ENCODE measurements at places on chromosomes 5 and 9.

DNA sequence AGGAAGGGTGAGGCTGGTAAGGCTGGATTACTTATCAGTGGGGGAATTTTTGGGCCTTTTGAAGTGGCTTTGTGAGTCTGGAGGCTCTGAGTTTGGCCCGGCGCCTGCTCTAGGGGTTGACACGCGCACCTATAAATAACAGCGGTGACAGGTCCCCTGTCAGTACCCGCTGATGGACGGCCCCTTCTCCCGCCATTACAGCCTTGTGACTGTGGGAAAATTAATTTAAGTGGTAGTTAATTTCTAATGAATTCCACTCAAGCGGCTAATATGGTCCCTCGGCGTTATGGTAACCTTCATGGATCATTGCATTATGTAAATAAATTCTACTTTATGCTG lies 16.5 kb downstream of the MRPL36 start:
- peak; percentile 29 for DNase-seq

- no peak for DNase-seq
Measured at GRCh38 chr9:111925017-111925770, 28.6 kb downstream of the UGCG start.

- DNase-seq = no peak
Measured at GRCh38 chr9:130927995-130928900, 10.8 kb downstream of the FIBCD1 start.

DNA sequence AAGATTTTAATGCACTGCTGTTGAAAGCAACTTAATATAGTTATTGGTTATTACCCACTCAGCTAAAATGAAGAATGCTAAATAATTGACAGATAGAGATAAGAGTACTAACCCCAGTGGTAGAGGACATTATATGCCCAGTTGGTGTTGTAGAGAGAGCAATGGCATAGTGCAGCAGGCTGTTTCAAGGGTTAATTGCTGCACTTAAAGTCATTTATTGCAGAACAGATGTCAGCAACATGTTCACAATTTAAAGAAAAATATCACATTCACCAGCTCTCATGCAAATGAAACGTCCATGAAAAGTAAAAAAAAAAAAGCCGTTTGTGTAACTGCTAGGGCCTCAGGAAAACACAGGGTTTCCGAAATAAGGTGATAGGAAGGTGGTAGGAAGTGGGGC lies 254.6 kb downstream of the MTRR start:
- no peak for DNase-seq

GRCh38 chr9:122904823-122905710 lies at the start of gene RC3H2:
Gene RC3H2, minus strand, starts transcription at chr9:122905359. Its CDS starts 7,850 bp downstream, at chr9:122897509.
- DNase-seq = peak; percentile 99

- no peak for DNase-seq
Measured at GRCh38 chr5:5364932-5365331, 57.5 kb upstream of the ICE1 start.

GRCh38 chr9:121779381-121780117 lies 128.1 kb downstream of the DAB2IP start:
- no peak for DNase-seq

GRCh38 chr5:6759983-6760382 lies 46.8 kb downstream of the TENT4A start:
- peak; percentile 10 for DNase-seq

- no peak for DNase-seq
Measured at GRCh38 chr5:110884005-110884404, 145.2 kb downstream of the SLC25A46 start.

DNA sequence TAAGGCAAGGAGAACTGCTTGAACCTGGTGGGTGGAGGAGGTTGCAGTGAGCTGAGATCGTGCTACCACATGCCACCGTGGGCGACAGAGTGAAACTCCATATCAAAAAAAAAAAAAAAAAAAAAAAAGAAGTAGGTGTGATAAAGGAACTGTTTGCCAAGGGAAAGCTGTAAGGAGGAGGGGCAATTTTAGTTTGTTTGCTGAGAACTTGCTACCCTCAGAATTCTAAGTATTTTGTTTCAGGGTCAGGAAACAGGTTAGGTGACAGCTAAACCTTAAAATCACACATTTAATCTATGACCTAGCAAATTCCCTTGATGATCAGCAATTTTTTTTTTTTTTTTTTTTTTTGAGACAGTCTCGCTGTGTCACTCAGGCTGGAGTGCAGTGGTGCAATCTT lies 7.2 kb upstream of the ARRDC3 start:
- no peak for DNase-seq

DNA sequence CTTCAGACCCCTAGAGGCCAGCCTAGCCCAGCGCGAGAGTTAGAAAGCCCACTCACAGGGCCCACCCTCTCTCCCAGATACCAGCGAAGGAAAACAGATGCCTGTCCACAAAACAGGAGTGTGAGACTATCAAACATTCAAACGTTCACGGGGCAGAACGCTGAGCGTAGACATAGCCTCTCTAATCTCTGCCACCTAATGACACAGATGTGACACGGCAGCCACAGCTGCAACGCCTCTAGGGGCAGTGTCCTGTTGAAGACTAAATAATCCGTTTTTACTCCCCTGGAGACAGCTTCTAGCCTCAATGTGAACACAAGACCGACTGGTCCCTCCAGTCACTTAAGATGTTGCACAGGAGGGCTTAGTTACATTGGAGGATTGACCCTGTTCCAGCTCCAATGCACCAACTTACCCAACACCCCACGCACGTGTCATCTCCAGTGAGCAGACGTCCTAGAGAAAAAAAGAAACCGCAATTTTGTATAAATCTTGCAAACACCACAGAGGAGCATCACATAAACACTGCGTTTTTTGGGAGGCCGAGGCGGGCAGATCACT lies 14.3 kb downstream of the DIPK1B start:
- DNase-seq = no peak

GRCh38 chr5:135589152-135589551 lies 10.4 kb upstream of the CXCL14 start:
- peak; percentile 34 for DNase-seq

DNA sequence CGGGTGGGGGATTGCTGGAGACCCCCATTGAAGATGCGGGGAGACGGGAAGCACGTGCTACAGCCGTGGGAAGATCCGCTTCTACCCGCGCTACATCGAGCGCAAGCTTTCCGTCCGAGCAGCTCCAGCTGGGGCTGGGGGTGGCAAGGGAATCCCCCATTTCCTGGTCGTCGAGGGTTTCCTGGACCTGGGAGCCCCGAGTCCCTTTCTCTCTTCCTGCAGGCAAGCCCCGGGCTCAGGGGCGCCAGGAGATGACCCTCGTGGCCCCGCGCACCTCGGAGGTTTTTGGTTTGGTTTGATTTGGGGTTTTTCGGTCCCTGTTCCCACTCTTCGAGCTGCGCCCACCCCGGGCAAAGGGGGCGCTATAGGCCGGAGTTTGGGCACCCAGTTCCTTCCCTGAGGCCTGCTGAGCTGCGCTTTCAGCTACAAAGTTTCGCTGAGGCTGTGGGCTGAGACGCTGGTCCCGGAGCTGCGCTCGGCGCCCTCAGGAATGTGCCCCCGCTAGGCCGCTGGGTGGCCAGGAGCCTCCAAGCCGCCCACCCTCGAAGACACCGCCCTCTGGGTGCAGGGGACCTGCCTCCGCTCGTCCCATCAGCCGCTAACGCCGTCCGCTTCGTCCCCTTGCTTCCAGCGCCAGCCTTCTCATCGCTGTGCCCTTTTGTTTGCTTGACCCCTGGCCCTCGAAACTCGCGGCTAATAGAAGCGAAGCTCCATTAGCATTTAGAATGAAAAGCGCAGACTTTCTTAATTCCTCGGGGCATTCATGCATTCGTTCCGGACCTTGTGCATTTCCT lies 2.9 kb downstream of the NR4A3 start:
- no peak for DNase-seq

GRCh38 chr5:91098541-91098940 lies 284.6 kb downstream of the ARRDC3 start:
- no peak for DNase-seq

DNA sequence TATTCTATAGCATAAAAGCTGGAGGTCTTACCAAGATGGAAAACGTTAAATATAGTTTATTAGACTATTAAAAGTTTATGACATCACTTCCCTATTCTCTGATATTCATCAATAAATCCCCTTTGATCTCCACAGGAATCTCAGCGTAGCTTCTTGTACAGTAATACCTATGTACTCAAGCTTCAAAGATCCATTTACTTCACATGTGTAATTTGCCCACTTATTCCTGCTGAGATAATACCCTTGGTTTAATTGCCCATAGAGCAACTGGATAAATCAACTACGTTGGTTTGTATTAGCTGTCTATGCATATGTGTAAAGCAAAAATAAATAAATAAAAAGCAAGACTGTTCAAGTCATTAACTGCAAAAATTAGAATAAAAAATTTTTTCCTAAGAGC lies 219.7 kb downstream of the EFNA5 start:
- DNase-seq = no peak

DNA sequence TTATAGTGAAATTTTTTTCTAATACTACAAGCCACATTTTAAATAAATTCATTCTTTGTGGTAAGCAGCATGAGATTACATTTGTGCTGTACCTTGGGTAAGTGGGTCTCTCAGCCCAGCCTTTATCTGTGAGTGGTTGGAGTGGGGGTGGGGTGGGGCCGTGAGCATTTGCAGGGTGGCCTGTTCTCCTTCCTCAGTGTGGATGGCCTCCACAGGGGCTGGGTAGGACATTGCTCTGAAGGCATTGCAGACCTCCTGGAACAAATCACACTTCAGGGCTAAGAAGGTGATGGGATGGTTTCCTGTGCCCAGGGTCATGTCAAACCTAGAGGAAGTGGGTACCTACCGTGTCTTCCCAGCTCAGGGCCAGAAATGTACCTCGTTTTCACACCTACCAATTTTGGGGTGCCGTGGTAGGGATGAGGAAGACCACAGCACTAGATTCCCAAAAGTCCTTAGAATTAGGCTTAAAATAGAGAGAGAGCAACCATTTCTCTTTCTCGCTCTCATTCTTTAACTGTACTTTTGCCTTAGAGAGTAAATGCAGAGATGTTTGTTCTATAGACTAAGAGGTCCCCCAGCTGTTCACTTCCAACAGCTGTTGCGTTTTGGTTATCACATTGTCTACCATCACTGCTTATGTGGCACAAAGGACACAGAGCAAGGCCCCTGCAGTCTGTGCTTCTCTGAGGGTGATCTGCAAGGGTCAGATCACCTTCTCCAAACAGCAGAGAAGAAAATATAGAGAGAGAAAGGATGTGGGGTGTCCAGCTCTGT lies 83.4 kb upstream of the CTSL start:
- no peak for DNase-seq

DNA sequence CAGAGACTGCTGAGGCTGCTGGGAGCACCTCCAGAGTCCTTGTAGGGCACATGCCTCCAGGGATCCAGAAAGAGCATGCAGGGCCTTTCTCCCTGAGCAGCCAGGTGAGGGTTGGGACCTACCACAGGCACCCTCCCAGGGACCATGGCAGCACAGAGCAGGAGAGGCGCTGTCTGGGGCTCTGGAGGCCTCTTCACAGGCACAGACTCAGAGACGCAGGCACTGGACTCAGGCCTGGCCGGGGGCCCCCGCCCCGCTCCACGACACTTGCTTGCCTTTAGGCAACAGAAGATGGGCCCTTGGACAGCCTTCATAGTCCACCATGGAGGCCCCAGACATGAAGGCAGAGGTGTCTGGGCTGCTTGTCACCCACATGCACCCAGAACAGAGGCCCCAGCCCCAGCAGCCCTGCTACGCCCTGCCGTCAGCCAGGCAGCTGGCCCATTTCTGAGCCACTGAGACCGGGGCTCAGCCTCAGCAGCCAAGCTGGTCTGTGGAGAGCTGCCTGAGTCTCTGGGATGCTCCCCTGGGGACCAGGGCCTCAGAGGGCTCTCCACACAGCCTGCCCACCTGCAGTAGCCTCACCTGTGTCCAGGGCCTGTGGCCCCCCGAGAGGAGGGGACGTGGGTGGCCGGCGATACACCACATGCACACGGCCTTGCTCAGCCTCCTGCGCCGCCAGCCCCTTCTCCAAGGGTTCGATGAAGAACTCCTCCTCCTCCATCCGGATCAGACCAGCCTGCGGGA lies 72.8 kb downstream of the ADAMTS2 start:
- DNase-seq = peak; percentile 79

- no peak for DNase-seq
Measured at GRCh38 chr5:109177782-109178181, 232.0 kb downstream of the PJA2 start.

DNA sequence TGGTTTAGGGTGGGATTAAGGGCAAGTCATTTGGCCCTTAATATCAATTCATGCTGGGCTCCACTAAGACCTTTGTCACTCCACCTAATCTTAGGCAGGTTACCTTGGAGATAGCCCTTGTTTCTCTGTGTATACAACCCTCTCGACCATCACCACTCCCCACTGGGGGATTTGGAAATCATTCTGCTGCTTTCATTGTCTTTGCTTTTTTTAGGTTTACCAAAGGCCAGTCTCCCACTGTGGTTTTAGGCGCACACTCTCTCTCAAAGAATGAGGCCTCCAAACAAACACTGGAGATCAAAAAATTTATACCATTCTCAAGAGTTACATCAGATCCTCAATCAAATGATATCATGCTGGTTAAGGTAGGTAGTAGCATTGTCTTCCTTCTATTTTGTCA lies 6.2 kb downstream of the GZMK start:
- DNase-seq = no peak

- no peak for DNase-seq
Measured at GRCh38 chr5:106637275-106637674, 1033.5 kb downstream of the EFNA5 start.

DNA sequence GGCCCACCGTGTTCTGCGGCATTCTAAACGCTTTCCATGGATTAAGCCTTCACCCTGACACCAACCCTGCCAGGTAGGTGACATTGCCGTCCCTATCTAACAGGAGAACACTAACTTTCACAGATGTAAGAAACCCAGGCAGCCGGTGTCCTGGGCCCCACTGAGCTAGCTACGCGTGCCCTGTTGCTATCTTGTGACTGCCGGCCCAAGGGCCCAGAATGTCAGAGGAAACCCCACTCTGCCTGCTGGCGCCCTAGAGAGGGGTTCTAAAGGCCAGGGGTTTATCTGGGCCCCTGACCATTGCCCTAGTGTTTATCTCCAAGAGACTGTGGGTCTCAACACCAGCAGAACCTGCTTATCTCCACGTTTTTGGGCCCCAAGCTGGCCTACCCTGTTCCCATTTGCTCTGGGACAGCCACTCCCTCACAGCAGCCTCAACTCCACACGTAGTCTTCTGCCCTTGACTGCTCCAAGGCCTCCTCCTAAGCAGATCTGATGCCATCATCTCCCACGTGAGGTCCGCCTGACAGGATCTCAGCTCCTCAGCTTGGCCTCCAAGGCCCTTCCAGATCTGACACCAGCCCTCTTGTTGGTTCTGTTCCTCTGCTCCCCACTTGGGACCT lies 18.1 kb upstream of the ZBTB34 start:
- no peak for DNase-seq
